ENCODE measurements at places on chromosomes 6 and 20.

DNA sequence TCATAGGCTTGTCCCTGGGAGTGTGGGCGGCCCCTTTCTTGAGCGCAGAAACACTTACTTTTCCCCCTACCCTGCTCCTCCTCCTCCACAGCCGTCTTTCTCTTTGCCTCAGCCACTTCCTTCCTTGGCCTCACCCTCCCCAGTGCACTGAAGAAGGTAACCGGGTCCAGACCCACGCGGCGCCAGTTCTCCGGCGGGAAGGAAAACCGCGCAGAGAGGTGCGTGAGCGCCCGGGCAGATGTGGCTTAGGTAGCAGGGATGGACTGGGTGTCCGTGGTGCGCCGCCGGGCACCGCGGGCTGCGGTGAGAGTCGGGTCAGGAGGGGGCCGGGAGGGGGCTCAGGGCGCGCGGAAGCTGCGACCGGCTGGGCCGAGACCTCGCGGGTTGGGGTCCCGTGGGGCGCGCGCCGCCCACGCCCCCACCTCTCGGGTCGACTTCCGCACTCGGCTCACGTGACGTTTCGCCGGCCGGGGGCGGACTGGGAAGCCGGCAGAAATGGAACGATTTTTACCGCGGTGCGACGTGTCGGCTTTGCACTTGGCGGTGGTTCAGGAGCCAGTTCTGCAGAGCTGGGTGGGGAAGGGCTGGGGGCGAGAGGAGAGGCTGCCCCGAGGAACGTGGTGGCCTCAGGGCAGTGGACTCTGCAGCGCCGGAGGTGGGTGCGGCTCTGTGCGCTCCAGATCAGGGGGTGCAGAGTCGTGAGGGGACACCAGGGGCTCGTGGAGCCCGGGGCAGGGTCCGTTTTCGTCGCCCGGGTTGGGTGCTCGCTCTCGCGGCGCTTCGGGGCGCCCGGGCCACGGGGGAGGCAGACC is at the start of gene ABRACL:
Gene ABRACL (plus strand): TSS at position 88 of the 812 bp plus-strand sequence. CDS start 5,416 bp downstream, outside the sequence.
- peak; percentile 53 for DNase-seq

DNA sequence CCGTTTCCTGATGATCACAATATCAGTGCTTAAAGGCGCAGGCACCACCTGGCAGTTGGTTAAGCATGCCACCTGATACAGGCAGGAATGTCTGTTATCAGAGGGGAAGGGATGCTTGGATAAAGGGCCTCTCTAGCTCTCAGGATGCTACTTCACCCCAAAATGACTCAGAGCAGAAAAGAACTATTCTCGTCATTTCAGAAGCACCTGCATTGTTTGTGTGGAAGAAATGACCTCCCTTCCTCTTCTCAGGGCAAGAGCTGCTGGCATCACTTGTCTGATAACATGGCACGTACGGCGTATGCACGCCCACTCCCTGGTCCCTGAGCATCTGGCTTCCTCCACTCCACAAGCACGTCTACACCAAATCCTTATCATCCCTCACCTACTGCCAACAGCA is 47.3 kb downstream of the ATP9A start:
- DNase-seq: no peak

- no peak for DNase-seq
These were observed 10.2 kb downstream of the MYO6 start for GRCh38 chr6:75759207-75759606.

DNA sequence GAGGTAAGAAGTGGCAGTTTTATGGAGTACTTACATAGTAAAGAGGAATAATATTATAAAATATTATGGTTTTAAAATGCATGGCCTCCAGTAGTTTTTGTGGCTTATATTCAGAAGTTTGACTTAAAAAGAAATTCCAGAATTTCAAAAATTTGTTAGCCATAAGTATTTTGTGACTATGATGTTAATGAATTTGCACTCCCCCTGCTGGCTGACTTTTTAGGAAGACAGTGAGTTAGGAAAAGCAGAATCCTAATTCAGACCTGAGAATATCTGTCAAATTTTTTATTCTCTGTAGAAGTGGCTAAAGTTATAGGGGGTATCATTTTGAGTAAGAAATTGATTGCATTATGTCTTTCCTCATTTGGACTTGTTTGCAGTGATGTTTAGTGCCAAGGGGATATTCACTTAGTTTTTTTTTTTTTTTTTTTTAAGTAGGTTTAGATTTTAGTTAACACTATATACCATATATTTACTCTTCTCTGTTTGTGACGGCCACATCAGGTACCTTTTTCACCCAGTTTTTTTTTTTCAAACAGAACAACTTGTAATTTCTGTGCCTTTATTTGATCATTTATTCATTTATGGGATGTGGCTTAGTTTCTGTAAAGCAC is 40.8 kb downstream of the ZFAND3 start:
- no peak for DNase-seq

DNA sequence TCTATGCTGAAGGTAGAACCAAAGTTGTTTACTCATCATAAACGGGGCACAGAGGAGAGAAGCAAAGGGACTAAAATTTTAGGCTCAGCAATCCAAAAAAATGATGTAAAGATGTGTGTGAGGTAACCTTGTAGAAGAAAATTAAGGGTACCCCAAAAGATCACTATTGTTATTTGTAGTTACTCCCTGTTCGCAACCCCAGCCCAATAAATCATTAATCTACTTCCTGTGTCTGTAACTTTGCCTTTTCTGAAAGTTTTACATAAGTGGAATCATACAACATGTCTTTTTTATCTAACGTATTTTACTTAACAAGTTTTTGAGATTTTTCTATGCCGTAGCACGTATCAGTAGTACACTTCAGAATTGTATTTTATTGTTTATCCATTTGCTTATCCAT is 1114.8 kb upstream of the GJE1 start:
- no peak for DNase-seq

DNA sequence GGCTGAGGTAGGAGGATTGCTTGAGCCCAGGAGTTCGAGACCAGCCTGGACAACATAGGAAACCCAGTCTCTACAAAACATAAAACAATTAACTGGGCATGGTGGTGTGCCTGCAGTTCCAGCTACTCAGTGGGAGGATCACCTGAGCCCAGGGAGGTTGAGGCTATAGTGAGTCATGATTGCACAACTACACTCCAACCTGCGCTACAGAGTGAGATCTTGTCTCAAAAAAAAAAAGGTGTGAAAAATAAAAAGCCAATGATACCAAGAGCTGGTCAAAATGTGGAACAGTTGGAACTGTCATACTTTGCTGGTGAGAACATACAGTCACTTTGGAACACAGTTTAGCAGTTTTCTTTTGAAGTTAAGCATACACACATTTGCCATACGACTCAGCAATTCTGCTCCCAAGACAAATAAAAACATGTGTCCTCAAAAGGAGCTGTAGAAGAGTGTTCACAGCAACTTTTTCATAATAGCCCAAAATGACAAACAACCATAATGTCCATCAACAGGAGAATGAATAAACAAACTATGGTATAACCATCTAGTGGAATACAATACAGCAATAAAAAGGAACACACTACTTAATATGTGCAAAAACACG is 21.6 kb upstream of the FKBP5 start:
- no peak for DNase-seq

DNA sequence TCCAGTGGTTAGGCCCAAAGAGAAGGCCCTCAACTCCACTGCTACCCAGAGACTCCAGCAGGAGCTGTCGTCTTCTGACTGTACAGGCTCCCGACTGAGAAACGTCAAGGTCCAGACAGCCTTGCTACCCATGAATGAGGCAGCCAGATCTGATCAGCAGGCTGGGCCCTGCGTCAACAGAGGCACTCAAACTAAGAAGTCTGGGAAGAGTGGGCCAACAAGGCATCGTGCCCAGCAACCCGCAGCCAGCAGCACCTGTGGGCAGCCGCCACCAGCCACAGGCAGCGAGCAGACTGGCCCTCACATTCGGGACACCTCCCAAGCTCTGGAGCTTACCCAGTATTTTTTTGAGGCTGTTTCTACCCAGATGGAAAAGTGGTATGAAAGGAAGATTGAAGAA is 8.1 kb downstream of the LYRM2 start:
- DNase-seq: no peak

GRCh38 chr20:61887596-61888093 is 178.0 kb downstream of the TAF4 start:
- no peak for DNase-seq

DNA sequence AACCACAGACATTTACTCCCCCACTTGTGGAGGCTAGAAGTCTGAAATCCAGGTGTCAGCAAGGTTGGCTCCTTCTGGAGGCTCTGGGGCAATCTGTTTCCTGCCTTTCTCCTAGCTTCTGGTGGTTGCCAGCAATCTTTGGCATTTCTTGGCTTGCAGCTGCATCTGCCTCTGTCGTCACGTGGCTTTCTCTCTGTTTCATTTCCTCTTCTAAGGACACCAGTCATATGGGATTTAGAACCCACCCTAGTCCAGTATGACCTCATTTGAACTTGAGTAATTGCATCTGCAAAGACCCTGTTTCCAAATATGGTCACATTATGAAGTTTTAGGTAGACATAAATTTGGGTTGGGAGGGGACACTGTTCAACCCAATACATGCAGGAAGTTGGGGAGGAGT is 56.2 kb upstream of the EPB41L1 start:
- no peak for DNase-seq

GRCh38 chr6:109580519-109580918 is 97.5 kb upstream of the ZBTB24 start:
- no peak for DNase-seq

- DNase-seq: no peak
These were observed 123.3 kb downstream of the INSM1 start for GRCh38 chr20:20491110-20491783.

GRCh38 chr20:24042646-24043045 is 54.1 kb upstream of the GGTLC1 start:
- DNase-seq: no peak

GRCh38 chr6:135329851-135330803 is 149.0 kb downstream of the MYB start:
- DNase-seq: peak; percentile 62

DNA sequence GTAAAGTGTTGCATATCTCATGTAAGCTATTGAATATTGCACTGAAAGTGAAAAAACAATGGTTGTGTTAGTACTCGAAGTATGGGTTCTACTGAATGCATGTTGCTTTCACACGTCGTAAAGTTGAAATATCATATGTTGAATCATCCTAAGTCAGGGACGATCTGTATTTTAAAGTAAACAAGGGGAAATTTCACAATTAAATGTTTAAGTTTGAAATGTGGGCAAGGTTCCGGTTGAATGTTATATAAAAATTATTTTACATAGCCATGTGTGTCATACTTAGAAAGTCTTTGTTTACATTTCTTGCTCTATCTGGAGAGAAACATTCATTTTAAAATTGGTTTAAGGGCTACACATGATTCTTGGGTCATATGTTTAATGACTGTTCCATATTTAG is 76.8 kb downstream of the AKAP7 start:
- no peak for DNase-seq

DNA sequence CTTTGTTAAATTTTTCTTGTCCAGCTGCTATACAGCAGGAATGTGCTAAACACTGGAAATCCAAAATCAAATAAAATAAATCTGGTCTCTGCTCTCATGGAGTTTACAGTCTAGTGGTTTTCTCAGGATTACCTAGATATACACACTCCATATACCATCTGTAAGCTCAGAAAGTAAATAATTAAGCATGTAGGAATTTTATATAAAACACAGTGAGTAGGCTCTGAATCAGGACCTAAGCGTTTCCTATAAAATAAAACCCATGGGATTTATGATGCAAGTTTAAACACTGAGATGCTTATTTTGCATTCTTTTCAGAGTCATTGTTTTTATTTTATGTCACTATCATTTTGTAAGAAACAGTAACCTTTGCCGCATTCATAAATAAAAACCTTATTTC is 29.7 kb upstream of the UFL1 start:
- no peak for DNase-seq

- DNase-seq: no peak
These were observed 22.2 kb upstream of the FBXO30 start for GRCh38 chr6:145836772-145837171.

DNA sequence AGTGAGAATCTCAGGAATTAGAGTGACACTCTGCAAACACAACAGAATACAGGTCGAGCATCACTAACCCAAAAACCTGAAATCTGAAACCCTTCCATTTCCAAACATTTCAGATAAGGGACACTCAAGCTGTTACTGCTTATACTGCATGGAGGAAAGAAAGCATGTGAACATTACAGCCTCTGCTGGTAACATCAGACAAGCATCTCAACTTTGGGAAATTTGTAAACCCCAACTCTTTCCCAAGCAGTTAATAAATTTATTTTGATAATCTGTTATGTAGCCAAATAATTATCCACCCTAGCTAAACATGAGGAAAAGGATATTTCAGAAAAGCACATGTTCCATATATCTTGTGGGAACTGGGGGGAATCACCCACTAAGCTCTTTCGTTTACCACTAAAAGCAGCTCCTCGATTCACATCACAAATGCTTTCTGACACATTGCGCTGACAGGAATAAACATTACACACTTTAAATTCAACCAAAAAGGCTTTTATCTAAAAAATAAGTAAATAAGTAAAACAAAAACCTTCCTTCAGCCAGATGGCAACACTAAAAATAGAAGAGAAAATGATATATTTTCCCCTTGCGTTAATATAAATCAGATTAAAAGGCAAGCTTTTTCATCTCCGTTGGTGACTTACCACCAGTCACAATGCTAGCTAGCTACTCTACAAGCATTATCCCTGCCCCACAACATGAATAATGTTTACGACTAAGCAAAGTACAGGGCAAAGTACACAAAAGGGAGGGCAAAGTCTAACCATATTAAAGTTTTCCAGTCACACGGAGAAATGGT is 120.8 kb downstream of the MAP7 start:
- DNase-seq: no peak

DNA sequence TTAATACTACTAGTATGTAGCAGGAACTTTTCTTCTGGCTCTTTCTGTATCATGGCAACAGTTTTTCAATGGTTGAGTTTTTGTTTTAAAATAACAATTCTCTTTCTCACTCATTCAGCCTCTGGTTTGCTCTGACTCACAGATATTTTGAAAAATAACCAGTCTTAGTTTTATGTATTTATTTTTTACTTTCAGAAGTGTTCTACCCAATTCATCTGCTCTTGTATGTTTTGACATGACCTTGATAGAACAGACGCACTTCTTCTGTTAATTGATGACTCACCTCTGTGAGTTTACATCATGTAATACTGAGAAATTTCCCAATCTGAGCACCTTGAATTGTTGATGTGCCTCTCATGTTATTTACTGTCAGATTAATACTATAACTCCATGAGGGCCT is 178.9 kb downstream of the SASH1 start:
- no peak for DNase-seq

DNA sequence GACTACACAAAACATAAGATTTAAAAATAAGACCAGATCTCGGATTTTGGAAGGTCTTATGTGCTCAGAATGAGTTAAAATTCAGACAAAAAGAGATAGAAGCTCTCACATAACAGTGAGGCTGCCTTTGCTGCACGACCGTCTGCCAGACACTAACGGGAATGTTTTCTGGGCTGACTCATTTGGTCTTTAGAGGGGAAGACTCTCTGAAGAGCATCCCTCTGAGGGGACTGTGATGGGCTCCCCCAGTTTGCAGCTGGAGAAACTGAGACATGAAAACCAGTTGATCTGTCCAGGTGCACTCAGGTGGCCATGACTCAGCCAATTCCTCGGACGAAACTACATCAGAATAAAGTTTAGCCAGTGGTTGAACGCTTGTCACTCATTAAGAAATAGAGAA is 153.9 kb downstream of the RNASET2 start:
- no peak for DNase-seq

All from stimulated activated effector memory CD8-positive, alpha-beta T cell treated with anti-CD3 and anti-CD28 coated beads, Interleukin-12 subunit alpha, Interleukin-12 subunit beta, amount 100 ng/mL, for 72 hours (primary cell).